Cardiac septum (tissue), 1 donor: ENCODE measurements at places on chromosomes 2 and 18. TPM values are rescaled to one million over a fixed set of nuclear protein-coding genes. Genes with fewer than 3 reads are reported as not detected.
A peak's percentile ranks its signal among the peaks of the same experiment; 100 is the strongest.

- no peak for DNase-seq
Measured at GRCh38 chr2:171964308-171964707, 35.4 kb upstream of the METAP1D start.

DNA sequence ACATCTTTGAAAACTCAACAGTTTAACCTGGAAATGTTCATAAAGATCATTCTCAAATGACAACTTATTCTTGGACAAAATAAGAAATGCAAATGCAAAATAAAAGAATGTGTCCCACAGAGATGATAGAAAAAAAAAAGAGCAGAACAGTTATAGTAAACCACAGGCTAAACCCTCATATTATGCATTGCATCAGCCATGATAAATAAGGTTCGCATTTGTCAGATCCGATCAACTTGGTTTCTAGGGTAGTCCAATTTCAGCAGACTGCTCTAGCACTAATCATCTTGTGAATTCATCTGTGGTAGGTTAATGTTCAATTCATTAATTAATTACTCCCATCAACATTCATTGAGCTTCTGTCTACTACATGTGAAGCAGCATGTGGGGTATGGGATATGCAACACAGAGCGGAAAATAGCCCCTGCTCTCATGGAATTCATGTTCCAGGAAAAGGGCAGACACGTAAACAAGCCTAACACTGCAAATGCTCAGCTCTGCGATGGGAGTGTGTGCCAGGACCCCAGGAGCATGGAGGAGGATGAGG, 316.2 kb upstream of the REV1 start:
- DNase-seq: no peak

VIT gene
- 2.6 TPM for total RNA-seq

DNA sequence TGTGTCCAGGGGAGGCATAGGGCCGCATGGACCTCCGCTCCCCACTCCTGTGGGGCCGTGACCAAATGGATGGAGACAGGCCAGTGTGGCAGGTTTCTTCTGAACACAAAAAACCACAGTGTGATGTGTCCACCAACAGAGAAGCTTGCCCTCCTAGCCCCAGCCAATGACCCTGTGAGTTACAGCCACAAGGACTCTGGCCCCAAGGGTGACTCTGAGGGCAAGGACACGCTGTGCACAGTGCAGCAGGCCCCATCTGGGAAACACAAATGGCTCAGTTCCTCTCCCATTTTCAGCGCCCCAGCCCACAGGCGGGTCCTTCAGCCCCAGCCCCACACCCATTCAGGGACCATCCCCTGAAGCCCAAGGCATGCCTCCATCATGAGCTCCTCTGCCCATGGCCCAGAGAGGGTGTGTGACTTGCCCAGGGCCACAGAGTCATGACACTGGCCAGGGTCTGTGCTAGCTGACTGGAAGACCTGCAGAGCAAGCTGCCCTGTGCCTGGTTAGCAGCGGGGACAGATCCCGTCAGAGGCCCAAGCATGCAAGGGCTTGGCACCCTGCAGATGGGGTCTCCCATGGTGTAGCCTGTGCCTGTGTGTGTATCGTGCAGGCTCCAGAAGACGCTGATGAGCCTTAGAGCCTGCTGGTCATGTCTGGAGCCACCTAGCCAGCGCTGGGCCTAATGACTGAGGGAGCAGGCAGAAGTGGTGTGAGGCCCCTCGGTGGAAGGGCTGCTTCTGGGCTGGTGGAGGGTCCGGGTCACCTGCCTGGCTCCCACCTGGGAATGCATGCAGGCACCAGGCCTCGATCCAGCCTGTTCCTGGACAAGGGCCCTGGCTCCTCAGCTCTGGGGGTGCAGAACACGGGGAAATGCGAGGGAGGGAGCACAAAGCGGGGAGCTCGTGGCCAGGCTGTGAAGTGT, 47.7 kb downstream of the HS6ST1 start:
- peak; percentile 66 for DNase-seq

- DNase-seq: no peak
Measured at GRCh38 chr2:117771969-117772630, 42.4 kb upstream of the DDX18 start.

DNA sequence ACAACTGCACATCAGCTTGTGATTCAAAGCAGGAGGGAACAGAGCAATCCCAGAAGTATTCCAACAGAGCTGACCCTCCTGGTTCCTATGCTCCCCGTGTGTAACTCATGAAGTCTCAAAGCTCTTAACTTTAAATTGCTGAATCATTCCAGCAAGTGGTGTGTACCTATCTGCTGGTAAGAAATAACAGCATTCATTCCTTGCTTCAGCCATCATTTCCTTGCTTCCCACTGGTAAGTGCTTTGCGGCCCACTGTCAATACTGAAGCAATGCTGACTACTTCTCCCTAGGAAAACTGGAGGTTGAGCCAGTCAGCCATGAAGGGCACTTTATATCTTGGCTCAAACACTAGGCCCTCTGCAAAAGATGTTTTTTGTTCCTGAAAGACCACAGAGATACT, 222.4 kb downstream of the EXOC6B start:
- no peak for DNase-seq

TFCP2L1 gene
- total RNA-seq: 0.03 TPM

GRHL1 gene
- total RNA-seq: 1.1 TPM

- no peak for DNase-seq
Measured at GRCh38 chr18:68504441-68505177, 210.3 kb downstream of the TMX3 start.

REG1B gene
- total RNA-seq: not detected

CD28 gene
- 1.3 TPM for total RNA-seq
